ENCODE measurements at places on chromosomes 7 and 10.

GRCh38 chr7:29505931-29506330 lies 57.7 kb upstream of the PRR15 start:
- H3K36me3 ChIP-seq: no peaks in the 10 kb centered on the region
- H3K4me3 ChIP-seq: no peak overlapping the region
- H3K27me3 ChIP-seq: no peaks in the 10 kb centered on the region
- no peaks in the 10 kb centered on the region for H3K4me1 ChIP-seq
- DNase-seq: no peak
- H3K27ac ChIP-seq: no peak overlapping the region

GRCh38 chr7:127619681-127620405 lies 1.9 kb upstream of the PAX4 start:
- peaks cover 12% of the 10 kb centered on the region for H3K4me1 ChIP-seq
- DNase-seq: no peak
- H3K4me3 ChIP-seq: no peak overlapping the region
- H3K27me3 ChIP-seq: peaks cover 54% of the 10 kb centered on the region
- no peak overlapping the region for H3K27ac ChIP-seq
- H3K36me3 ChIP-seq: no peaks in the 10 kb centered on the region

DNA sequence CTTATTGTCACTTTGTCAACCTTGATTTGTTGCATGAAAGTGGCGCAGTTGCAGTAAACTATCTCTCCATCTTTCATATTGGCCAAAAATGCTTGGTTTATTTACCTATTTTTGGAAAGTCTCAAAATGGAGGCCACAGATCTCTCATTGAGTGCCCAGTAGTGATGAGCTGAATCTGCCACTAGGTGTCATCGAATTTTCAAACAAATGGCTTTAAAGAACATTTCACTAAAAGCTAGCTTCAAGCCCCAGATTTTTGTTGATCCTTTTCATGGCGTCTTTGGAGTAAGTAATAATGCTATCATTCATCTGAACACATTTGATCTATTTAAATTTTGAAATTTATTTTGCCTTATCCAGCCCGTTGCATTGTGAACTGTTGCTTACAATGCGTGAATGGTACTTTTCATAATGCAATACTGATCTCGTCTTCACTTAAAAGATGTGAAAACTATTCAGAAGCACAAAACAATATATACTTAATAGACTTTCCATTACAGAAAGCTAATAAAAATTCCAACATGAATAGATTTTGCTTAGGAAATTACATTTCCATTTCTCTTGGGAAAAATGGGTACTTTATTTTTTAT lies 236.2 kb downstream of the DNAJB9 start:
- H3K36me3 ChIP-seq: no peaks in the 10 kb centered on the region
- H3K27me3 ChIP-seq: peaks cover 5% of the 10 kb centered on the region
- no peak overlapping the region for H3K4me3 ChIP-seq
- no peak overlapping the region for H3K27ac ChIP-seq

GRCh38 chr10:34713875-34714274 lies 101.2 kb downstream of the PARD3 start:
- no peak overlapping the region for H3K27ac ChIP-seq
- no peak overlapping the region for H3K4me3 ChIP-seq
- H3K36me3 ChIP-seq: no peaks in the 10 kb centered on the region
- peaks cover 3% of the 10 kb centered on the region for H3K4me1 ChIP-seq

GRCh38 chr10:89393898-89394297 lies 1.5 kb downstream of the IFIT1 start:
- no peaks in the 10 kb centered on the region for H3K27me3 ChIP-seq
- peaks cover 9% of the 10 kb centered on the region for H3K36me3 ChIP-seq
- H3K4me3 ChIP-seq: peak overlapping the region; percentile 43
- peaks cover 42% of the 10 kb centered on the region for H3K4me1 ChIP-seq
- no peak for DNase-seq
- H3K27ac ChIP-seq: no peak overlapping the region

DNA sequence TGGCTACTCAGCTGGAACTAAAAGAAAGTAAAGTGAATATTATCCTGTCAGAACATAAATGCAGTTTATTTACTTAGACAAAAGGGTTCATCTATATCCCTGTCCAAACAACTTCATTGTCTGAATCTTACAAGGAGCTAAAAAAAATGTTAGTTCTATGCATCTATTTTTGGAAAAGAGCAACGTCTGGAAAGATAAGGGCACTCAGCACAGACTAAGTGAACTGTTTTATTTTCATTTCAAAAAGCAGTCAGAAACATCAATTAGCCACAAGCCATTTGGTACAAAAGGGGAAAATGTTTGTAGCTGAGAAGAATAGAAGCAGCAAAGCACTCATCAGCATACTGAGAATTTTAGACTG lies 245.5 kb downstream of the FOXP2 start:
- H3K4me3 ChIP-seq: no peak overlapping the region
- no peaks in the 10 kb centered on the region for H3K36me3 ChIP-seq
- DNase-seq: no peak
- no peaks in the 10 kb centered on the region for H3K4me1 ChIP-seq
- H3K27ac ChIP-seq: no peak overlapping the region
- peaks cover 2% of the 10 kb centered on the region for H3K27me3 ChIP-seq

- DNase-seq: no peak
- H3K4me1 ChIP-seq: no peaks in the 10 kb centered on the region
- H3K27me3 ChIP-seq: peaks cover 5% of the 10 kb centered on the region
Observed at GRCh38 chr7:112143582-112143981, 62.6 kb downstream of the DOCK4 start.

DNA sequence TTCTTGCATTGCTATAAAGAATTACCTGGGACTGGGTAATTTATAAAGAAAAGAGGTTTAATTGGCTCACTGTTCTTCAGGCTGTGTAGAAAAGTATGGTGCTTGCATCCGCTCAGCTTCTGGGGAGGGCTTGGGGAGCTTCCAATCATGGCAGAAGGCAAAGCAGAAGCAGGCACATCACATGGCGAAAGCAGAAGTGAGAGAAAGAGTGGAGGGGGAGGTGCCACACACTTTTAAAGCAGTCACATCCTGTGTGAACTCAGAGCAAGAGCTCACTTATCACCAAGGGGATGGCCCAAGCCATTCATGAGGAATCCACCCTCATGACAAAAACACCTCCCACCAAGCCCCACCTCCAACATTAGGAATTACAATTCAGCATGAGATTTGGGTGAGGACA lies 303.5 kb downstream of the OTUD1 start:
- no peak overlapping the region for H3K4me3 ChIP-seq
- peaks cover 13% of the 10 kb centered on the region for H3K27me3 ChIP-seq
- no peak overlapping the region for H3K27ac ChIP-seq
- DNase-seq: no peak

- H3K36me3 ChIP-seq: peaks cover 3% of the 10 kb centered on the region
- H3K4me3 ChIP-seq: no peak overlapping the region
- DNase-seq: no peak
- H3K4me1 ChIP-seq: peaks cover 84% of the 10 kb centered on the region
- H3K27ac ChIP-seq: peak overlapping the region; percentile 53
Observed at GRCh38 chr10:132542086-132542775, 4.6 kb downstream of the INPP5A start.

GRCh38 chr10:24879861-24880260 lies 72.5 kb downstream of the PRTFDC1 start:
- no peak overlapping the region for H3K4me3 ChIP-seq
- no peak for DNase-seq
- H3K36me3 ChIP-seq: peaks cover 2% of the 10 kb centered on the region

DNA sequence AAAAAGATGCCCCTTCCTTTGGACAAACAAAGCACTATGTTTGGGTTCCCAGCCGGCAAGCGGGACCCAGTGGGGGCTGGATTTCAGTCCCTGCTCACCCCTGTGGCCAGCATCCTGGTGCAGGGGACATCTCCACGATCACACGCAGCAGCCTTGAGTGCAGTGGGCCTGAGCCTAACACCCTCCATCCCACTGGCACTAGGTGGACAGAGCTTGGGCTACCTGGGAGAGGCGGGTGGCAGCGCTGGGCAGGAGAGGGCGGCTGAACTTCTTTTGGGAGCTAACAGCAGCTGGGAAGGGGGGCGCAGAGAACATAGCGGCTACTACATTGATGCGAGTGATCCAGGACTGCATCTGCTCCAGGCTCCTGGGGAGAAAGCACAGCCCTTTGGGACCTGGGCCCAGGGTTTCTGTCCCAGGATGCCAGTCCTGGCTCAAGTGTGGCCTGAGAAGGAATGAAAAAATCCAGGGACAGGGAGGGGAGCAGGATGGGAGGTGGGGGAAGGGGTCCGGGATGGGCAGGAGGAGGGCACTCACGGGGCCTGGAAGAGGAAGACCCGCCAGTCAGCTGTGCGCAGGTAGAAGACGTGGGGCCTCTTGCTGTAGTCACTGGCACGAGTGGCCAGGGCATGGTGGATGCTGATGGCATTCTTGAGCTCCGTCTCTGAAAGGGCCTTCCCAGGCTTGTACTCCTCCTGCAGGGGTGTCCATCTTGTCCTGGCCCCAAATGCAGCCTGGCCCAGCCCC lies 9.0 kb downstream of the NFKB2 start:
- DNase-seq: no peak
- peaks cover 6% of the 10 kb centered on the region for H3K27me3 ChIP-seq
- H3K36me3 ChIP-seq: peaks cover 19% of the 10 kb centered on the region
- H3K4me1 ChIP-seq: peaks cover 38% of the 10 kb centered on the region
- H3K27ac ChIP-seq: no peak overlapping the region

DNA sequence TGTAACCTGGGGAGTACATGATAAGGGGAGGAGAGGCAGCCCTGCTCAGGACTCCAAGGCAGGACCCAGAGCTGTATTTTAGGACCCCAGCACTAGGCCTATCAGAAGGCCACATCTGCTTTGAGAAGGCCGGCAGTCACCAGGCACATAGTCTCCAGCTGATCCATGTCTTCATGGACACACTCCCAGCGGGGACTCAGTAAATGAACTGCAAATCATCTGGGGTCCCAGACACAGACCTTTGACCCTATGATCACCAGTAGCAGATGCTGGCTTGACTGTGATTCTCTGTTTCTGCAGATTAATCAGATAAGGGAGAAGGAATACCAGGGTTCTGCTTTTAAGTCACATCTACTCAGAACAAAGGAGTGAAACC lies 341.4 kb upstream of the PODXL start:
- H3K4me1 ChIP-seq: no peaks in the 10 kb centered on the region
- no peak overlapping the region for H3K4me3 ChIP-seq

- no peak overlapping the region for H3K4me3 ChIP-seq
- H3K4me1 ChIP-seq: peaks cover 2% of the 10 kb centered on the region
- H3K27me3 ChIP-seq: peaks cover 4% of the 10 kb centered on the region
- H3K27ac ChIP-seq: no peak overlapping the region
Observed at GRCh38 chr10:60703266-60704041, 74.8 kb upstream of the CDK1 start.

DNA sequence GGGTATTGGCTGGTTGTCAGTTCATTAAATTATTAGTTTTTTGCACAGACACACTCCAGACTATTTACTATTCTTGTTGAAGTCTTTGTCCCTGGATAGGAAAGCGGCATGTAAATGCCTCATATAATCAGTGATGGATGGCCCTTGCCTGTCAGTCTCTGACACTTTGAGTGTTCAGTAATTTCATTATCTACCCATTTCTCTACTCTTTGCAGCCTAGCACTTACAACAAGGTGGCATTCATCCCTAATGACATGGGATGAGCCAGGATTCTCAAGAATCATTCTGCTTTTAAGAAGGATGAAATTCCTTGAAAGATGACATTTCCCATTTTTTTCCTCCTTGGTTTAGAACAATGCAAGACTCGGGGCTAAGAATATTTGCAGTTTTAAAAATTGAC lies 155.7 kb downstream of the SORCS3 start:
- H3K27ac ChIP-seq: no peak overlapping the region
- H3K4me1 ChIP-seq: no peaks in the 10 kb centered on the region
- no peak for DNase-seq
- no peaks in the 10 kb centered on the region for H3K36me3 ChIP-seq
- no peak overlapping the region for H3K4me3 ChIP-seq
- peaks cover 2% of the 10 kb centered on the region for H3K27me3 ChIP-seq

- DNase-seq: peak; percentile 52
- H3K36me3 ChIP-seq: peaks cover 4% of the 10 kb centered on the region
- peaks cover 13% of the 10 kb centered on the region for H3K4me1 ChIP-seq
- H3K4me3 ChIP-seq: peak overlapping the region; percentile 55
- H3K27ac ChIP-seq: no peak overlapping the region
Observed at GRCh38 chr10:16520900-16521299, 779 bp downstream of the C1QL3 start.

DNA sequence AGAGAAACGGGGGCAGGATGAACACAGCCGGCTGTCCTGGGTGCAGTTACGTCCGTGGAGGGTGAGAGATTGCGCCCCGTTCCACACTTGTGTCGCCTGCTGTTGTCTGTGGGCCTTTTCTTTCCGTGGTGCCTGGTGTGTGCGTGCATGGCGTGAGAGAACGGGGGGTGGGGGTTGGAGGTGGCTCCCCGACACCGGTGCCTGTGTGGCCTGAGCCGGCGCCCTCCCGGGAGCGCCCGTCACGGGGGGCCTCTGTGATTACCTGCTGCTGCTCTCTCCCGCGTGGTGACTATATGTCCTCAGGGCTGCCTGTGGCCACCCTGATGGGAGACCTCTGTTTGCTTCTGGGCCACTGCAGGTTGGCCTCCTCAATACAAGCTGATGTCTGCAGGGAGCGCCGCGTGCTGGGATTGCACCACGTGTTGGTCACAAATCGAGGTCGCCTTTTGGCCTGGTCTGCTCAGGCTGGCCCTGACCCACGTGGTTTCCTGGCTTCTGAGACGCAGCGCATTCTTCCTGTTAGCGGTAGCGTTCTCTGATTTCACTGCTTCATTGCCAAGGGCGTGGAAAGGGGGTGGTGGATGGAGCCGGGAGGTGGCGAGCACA lies 10.9 kb upstream of the AP5Z1 start:
- H3K27me3 ChIP-seq: no peaks in the 10 kb centered on the region
- DNase-seq: no peak
- no peaks in the 10 kb centered on the region for H3K4me1 ChIP-seq

GRCh38 chr10:120802935-120803334 lies 48.2 kb upstream of the WDR11 start:
- H3K36me3 ChIP-seq: no peaks in the 10 kb centered on the region
- H3K4me1 ChIP-seq: no peaks in the 10 kb centered on the region
- peaks cover 2% of the 10 kb centered on the region for H3K27me3 ChIP-seq
- no peak overlapping the region for H3K4me3 ChIP-seq
- no peak overlapping the region for H3K27ac ChIP-seq

GRCh38 chr10:67789769-67790168 lies 48.2 kb downstream of the DNAJC12 start:
- H3K4me1 ChIP-seq: peaks cover 37% of the 10 kb centered on the region
- H3K4me3 ChIP-seq: no peak overlapping the region
- H3K27ac ChIP-seq: no peak overlapping the region
- H3K27me3 ChIP-seq: peaks cover 3% of the 10 kb centered on the region

DNA sequence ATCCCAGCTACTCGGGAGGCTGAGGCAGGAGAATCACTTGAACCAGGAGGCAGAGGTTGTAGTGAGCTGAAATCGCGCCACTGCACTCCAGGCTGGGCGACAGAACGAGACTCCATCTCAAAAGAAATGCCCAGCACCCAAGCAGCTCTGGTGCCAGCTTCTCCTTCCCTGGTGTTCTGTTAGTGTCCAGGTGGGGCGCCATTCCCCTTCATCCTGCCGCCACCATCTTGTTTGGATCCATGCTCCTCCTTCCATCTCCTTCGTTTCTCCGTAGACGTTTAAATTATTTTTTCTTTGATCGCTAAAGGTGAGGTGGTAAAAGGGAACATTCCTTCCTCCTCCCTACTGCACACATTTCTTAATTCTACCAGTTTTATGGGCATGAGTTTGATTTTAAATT lies 30.3 kb downstream of the PROSER2 start:
- no peak overlapping the region for H3K4me3 ChIP-seq
- no peaks in the 10 kb centered on the region for H3K27me3 ChIP-seq
- no peaks in the 10 kb centered on the region for H3K4me1 ChIP-seq
- no peak overlapping the region for H3K27ac ChIP-seq
- H3K36me3 ChIP-seq: no peaks in the 10 kb centered on the region
- no peak for DNase-seq

GRCh38 chr7:47535704-47536628 lies 45.9 kb downstream of the TNS3 start:
- H3K4me1 ChIP-seq: no peaks in the 10 kb centered on the region
- no peak for DNase-seq
- H3K36me3 ChIP-seq: no peaks in the 10 kb centered on the region
- peaks cover 15% of the 10 kb centered on the region for H3K27me3 ChIP-seq
- no peak overlapping the region for H3K4me3 ChIP-seq

All from activated naive CD8-positive, alpha-beta T cell treated with anti-CD3 and anti-CD28 coated beads, Interleukin-2, amount 50 U/mL, for 24 hours (primary cell).